ENCODE measurements at places on chromosomes 12 and 14.

DNA sequence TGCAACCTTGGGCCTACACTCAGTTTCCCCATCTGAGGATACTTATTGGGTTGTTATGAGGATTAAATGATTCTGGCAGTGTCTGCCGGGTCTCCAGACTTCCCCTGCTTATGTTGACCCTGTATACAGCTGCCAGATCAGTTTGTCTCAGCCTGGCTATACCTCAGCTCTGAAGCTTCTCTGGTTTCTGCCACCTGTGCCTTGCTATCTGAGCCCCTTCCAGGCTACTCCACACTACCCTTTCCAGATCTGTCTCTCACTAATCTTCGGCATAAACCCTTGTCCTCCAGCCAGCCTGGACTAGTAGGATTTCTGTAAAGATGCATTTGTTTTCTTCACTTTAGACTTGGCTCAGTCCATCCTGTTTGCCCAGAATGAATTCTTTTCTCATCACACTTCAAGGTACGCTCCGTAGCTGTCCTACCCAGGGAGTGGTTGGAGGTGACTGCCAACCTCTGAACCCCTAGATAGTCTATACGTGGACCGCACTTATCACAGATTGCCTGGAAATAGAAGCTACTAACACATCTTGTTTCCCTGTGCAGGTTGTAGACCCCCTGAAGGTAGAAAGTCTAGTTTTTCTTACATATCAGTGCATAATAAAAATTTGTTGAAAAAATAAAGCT lies 422.4 kb downstream of the RAD51B start:
- DNase-seq = no peak

DNA sequence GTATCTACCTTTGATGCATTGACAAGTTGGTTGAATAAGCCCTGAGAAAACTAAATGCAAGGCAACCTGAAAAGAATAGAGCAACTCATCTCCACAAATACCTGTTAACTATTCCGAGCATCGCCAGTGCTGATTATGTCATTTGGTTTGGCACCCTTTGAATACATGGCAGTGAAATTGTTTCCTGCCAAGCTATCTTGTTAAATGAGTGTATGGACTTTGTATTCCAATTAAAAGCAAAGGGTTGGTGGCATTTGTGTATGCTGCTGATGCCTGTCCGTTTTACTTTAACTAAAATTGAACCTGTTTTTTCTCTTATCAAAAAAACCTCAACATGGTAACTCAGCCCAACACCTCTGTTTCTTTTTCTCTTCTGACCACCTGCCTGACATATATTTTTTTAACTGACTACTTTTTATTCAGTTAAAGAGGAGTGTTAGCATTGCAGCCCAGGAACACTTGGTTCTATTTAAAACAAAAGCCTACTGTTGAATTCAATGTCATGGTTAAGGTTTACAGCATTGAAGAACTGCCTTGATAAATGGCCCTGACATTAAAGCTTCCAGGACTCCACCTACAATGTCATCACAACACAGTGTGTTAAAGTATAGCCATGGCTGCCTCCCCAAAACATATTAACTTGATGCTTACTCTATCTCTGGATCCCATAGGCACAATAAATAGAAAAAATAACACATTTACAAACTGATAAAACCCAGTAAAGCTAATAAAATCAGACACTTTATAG lies 838.3 kb upstream of the NOVA1 start:
- DNase-seq = no peak

GRCh38 chr12:70240673-70241072 lies 2.6 kb upstream of the CNOT2 start:
- DNase-seq = no peak

- no peak for DNase-seq
These were observed 607.6 kb upstream of the FLRT2 start for GRCh38 chr14:84922370-84922769.

GRCh38 chr14:104101086-104101621 lies 15.7 kb downstream of the ASPG start:
- DNase-seq = no peak

DNA sequence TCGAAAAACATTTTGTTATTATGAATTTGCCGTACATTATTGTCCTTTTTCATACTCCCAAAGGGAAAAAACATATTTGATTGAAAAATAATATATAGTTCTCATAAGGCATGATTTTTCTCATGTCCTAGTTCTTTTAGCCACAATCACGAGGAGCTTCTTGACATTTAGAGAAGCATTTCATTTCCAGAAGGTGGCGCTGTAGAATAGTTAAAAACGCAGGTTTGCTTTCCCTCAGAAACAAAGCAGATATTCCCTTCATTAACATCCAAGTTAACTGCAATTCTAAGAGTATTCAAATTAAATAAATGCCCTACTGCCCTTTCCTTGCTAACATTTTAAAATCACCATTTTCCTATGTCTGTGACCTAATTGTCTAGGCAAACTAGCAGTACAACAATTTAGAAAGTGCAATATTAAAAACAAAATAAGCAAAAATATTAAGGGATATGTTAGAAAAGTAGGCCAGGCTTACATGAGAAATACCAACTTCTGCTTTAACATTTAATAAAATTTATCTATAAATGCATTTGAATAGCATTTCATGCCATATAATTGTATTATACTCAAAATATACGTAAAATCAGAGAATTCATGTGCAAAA lies 10.9 kb upstream of the PIK3C2G start:
- no peak for DNase-seq

- DNase-seq = no peak
These were observed 251.1 kb upstream of the RMST start for GRCh38 chr12:97211416-97211930.

DNA sequence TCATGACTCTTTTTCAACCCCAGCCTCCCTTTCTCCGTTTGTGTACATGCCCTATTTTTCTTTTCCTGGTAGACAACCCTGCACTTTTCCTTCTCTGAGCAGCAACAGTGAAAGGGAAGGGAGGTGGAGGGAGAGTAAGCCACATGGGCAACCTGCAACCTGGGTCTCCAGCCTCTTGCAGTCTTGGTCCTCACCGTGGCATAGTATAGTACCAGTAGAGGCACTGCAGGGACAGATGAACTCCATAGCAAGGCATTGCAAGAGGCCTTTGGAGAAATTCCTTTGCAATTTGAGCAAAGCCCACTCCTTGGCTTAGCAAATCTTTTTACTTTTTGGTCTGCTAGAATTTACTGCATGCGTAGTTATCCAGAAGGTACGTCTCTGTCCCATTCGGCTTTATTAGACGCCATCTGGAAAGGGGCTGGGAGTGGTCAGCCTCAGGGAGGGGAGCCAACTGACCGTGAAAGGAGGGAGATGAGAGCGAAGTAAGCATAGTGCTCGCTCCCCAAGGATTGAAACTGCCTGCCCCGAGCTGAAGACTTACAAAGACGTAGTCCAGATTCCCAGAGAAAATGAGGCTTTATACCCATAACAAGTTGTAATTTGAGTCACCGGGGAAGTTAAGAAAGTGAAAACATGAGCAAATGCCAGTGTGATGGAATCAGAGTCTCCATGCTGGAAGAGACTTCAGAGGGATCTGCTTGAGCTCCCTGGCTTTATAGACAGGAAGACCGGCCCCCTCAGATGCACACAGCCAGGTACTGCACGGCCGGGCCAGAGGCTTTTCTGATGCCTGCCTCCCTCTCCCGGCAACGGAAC lies 332.0 kb downstream of the CACNA1C start:
- no peak for DNase-seq

GRCh38 chr12:89305373-89305772 lies 46.9 kb downstream of the DUSP6 start:
- DNase-seq = no peak

- no peak for DNase-seq
These were observed 720 bp upstream of the SLC22A17 start for GRCh38 chr14:23353433-23353780.

DNA sequence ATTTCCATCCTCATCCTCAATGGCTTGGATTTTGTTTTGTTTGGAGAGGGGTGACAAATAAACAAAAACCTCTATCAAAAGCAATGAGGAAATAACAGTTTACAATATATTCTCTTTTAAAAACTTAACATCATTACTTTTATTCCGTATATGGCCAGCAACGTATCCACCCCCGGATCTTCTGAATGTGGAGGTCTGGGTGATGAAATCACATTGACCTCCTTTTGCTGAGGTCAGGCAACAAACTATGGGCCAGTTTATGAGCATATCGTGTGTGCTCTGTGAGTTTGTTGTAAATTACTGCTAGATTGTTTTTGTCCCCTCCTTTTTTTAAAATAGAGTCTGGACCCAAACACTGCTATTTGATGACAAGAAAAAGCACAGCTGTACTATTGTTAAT lies 178.1 kb downstream of the BCAT1 start:
- DNase-seq = no peak

DNA sequence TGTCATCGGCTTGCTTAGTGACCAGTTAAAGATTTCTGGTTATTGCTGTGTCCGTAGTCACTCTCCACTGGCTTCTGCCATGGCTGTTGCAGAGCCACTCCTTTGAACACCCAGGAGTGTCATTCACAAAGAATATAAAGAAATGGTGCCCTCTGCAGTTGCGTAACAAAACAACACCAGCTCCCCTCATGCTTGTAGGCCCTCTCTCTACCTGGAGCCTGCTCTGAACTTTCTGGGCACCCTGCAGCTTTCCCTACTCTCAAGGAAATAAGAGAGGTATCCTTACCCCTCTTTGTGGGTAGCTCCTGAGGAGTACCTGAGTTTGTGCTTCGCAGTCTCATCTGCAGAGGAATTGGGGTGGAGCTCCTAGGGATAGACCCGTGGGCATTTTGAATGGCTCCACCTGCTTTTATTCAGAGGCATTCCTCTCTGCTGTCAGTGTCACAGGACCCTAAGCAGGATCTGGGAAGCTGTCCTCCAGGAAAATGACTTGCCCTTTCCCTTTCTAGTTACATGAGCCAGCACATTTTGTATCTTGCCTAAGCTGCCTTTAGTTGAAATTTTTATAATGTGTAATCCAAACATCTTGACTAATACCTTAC lies 97.2 kb upstream of the TMEM260 start:
- DNase-seq = no peak

DNA sequence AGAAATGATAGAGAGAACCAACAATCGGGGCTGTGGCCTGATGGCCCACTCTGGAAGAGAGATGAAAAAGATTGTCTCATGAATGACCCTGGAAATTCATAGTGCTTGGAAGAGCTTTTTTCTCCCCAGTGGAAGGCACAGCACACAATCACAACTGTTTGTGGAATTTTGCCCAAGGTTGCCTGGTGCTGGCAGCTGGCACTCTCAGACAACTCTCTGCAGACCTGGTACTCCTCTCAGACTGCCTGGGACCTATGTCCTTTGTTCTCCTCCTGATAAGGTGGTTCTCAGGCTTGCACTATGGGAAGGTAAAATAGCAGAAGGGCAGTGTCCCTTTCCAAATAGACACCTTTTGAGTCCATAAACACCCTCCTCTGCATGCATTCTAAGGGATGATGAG lies 144.1 kb upstream of the SEL1L start:
- no peak for DNase-seq

DNA sequence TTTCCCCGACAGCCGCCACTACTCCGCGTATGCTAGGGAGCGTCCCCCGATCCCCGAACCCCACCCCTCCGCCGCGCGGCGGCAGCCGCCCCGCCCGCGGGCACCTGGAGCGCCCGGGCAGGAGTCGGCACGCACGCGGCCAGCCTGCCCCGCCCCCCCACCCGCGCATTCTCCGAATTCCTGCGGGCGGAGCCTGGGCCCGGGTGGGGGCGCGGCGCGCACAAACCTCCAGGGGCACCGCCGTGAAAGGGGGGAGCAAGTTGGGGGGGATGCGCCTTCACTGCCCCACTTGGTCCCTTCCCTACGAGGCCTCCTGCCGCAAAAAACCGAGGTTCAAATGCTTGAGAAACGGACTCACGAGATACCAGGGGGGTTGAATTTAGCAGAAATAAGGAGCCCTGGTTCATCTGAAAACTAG lies 1.7 kb downstream of the AJUBA start:
- no peak for DNase-seq

DNA sequence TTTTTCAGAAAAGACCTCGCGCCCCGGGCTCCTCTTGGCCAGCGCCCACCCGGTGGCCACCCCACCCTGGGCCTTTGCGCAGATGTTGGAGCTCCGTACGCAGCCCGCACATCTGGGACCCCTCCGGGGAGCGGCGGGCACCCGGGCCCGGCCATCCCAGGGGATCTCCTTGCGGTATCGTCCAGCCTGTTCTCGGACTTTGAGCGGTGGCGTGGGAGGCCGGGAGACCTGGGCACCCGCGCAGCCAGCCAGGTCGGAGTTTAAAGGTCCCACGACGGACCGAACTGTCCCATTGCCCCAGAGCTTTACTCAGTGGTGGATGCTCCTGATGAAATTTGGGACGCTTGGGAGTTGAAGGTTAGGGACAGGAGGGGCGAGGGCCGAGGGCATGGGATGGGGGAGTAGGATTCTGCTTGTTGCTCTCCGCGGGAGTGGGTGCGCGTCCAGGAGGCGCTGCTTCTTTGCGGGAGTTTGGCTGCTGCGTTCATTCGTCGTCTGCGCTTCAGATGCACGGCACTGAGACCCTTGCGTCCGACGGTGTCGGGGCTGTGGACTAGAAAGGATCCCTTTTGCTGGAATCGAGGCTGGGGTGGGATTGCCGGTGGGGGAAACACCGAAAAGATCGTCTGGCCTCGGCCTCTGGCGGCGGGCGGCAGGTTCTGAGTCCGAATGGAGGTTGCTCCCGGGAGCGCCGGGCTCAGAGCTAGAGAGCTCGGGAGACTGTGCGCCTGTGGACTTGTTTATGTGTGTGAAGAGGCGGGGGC lies 1.4 kb downstream of the NTF3 start:
- DNase-seq = no peak

DNA sequence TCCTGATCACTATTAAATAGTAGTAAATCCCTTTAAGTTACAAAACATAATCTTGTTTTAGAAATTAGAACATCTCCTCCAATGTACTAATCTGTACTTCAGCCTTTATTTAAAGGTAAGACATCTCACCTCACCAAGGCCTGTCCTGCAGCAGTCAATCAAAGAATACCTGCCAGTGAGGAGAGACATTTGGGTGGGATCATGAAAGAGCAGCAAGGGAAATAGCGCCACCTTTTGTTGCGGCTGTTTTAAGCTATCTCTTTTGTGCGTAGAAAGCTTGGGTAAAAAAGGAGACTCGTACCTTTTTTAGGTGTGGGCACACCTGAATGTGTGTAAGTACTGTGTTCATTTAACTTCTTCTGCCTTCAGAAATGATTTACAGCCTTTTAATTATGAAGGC lies 117.8 kb upstream of the TMTC1 start:
- DNase-seq = no peak

DNA sequence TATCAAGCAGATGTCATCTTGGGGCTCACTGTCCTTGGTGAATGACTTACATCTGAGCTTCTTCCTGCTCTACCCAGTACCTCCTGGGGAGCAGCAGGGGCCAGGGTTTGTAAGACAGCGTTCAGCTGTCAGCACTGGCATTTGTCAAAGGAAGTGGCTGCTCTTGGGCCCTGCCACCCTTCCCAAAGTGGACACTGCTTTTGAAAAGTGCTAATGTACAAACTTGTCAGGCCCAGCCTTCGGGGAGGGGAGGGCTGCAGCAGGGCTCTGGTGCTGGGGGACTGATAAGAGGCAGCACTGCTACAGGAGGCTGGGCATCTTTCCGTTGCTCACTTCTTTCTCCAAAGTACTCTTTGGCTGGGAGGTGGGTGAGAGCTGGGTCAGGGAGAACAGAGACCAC lies 59.8 kb upstream of the RBM19 start:
- no peak for DNase-seq

DNA sequence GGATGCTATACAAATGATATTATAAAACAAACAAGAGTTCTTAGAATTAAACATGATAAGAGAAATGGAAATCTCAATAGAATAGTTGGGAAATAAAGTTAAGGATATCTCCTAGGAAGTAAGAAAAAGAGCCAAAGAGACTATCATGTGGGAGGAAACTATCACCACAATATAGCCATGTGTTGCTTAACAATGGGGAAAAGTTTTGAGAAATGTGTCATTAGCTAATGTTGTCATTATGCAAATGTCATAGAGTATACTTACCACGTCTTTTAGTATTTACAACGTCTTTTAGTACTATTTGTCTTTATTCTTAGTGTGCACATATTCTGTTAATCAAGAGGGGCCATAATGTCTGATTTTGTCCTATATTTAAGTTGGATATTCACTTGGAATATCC lies 58.7 kb downstream of the ZNF641 start:
- DNase-seq = no peak
